ENCODE measurements at places on chromosomes 4 and X.

DNA sequence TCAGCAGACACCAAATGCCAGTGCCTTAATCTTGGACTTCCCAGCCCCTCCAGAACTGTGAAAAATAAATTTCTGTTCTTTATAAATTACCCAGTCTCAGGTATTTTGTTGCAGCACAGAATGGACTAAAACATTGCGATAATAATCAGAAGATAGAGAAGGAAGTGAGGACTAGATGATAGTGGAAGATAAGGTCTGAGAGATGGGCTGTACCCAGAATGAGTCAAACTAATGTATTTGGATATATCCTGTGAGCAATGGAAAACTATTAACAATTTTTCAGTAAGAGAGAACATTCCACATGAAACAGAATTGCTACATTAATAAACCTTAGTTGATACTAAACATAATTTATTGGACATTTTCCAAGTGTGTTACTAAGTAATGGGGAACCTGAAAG lies 93.3 kb downstream of the FANCB start:
- no peak for DNase-seq

DNA sequence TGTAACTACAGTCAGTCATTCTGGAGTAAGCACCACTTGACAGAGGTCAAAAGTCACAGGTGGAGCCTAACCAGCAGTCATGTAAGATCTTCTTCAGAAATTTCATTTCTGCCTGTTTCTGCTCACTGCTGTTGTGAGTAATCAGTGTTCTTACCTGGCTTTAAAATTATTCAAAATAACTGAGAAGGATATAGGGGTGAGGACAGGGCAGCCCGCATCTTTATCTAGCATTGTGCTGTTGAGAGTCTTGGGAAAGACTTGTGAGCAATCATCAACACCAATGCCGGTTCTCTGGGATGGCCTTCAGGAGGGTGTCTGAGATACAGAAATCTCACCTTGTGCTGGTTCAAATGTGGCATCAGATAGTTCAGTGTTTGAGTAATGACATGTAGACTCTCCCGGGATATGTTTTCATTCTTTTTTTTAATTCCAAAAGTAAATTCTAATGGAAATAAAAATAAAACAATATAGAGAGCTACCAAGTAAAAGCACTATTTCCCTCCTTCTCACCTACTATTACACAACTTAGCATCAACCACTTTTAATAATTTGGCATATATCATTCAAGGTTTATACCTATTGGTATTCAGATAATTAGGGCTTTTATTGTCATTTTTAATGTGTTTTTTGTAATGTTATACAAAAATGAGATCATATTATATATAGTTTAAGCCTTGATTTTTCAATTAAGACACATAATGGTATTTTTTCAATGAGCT lies 37.1 kb downstream of the AREG start:
- no peak for DNase-seq

DNA sequence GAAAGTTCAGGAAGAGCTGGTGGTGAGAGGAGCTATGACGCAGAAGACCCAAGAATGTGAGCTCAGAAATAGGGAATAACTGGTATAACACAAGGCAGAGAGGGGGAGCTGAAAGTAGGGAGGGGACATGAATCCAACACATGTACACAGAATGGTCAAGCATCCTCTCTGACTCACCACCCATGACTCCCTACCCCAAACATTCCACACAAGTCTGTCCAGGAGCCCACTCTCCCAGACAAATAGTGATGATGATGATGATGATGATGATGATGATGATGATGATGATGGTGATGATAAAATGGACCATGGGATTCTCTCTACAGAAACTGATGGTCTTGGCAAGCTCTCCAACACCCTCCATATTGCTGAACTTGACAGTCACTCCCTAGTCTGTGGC lies 46.4 kb downstream of the NAT8L start:
- DNase-seq, result no peak

GRCh38 chrX:74814681-74815080 lies 110.6 kb downstream of the NEXMIF start:
- no peak for DNase-seq

DNA sequence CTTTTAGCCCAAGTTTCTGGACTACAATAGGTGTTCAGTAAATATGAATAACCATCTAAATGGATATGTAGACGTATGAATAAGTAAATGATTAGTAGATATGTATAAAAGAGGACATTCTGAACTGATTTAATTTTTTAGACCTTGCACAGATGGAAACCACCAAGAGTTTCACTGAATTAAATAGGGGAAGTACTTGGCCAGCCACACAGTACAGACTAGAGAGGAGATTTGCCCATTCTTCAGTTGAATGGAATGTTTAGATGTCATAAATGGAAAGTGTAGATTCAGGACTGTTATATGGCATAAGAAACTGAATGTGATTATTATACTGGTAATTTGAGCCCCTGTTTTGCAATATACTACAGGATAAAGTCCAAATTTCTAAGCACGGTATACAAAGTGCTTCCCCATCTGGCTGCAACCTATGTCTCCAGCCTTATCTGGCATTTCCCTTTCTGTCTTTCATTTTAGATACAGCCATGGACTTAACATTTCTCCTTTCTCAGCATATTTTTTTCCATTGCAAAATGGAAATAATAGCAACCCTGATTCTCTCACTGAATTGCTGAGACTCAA lies 137.8 kb upstream of the HS3ST1 start:
- no peak for DNase-seq

DNA sequence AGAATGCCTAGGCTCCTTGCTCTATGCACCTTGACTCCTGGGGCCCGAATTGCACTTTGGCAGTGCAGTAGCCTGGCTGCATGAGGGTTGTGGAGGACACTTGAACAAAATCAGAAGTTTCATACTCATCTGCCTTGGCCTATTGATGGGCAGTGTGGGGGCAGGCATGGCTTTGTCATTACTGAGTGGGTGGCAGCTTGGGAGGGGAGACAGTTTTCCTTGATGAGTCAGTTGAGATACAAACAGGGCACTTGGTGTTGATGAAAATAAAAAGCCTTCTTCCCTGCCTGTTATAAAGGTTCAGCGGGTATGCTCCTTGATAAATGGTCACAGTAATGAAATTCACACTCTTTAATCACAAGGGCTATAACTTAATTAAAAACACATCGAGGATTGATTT lies 126.8 kb upstream of the MAMLD1 start:
- no peak for DNase-seq

GRCh38 chrX:25659317-25659716 lies 478.8 kb upstream of the MAGEB18 start:
- DNase-seq, result no peak

- DNase-seq, result no peak
Measured at GRCh38 chr4:183177001-183177400, 77.9 kb downstream of the WWC2 start.

DNA sequence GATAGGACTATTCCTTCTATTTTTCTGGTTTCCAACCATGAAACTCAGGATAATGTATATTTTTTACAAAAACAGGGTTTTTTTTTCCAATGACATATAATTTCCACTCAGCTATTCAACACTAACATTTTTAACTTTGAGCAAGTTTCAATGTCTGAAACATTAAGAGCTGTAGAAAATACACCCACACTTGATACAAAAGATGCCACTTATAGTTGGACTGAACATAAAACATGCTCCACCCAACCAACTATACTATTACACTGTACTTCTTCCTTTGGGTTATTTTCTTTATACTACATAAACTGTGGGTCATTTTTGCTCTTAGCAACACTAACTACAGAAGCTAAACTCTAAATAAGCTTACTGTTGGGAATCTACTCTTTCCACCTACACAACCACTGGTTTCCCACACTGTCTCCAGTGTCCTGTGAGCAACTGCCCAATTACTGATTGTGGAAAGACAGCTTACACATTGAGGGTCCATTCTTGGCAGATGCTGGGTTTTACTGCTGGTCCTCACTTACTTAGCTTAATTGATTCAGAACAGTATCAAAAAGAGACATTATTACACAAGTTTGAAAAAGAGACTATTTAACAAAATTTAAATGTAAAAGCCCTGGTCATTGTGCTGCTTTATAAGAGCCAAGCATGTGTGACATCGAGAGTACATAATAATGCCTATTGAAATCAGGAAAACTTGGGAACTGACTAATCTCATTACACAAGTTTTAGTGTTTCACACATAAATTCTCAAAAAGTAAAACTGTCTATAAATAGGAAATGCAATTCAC lies 6.3 kb downstream of the AMMECR1 start:
- no peak for DNase-seq

- DNase-seq, result no peak
Measured at GRCh38 chr4:74426101-74426500, 18.8 kb upstream of the AREG start.

GRCh38 chrX:43682726-43683125 lies 26.6 kb downstream of the MAOA start:
- no peak for DNase-seq

DNA sequence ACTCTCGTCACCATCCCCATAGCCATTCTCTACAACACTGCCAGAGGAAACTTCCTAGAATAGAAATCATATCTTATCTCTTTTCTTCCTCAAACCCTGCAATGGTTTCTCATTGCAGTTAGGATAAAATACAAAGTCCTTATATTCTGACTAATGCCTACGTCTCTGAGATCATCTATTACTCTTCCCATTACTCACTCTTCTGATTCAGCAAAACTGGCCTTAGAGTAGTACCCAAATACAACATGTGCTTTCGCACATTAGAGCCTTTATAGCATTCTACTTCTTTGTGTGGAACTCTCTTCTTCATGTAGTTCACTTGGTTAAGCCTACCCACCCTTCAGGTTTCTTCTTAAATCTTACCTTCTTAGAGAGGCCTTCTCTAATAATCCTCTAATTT lies 28.0 kb downstream of the LHFPL1 start:
- DNase-seq, result no peak

- no peak for DNase-seq
Measured at GRCh38 chrX:150477371-150477770, 91.0 kb upstream of the MTM1 start.

Data from natural killer cell treated with Interleukin-12 subunit alpha and Interleukin-12 subunit beta and Interleukin-15 and Interleukin-18, amount 100 ng/mL, for 72 hours (primary cell).